NCI-H1105 treated with DMSO at 0.1 percent for 48 hours (cell line): ENCODE measurements at places on chromosomes 1 and 21.

- no peak for DNase-seq
Measured at GRCh38 chr1:158290321-158290844, 660 bp downstream of the CD1C start.

DNA sequence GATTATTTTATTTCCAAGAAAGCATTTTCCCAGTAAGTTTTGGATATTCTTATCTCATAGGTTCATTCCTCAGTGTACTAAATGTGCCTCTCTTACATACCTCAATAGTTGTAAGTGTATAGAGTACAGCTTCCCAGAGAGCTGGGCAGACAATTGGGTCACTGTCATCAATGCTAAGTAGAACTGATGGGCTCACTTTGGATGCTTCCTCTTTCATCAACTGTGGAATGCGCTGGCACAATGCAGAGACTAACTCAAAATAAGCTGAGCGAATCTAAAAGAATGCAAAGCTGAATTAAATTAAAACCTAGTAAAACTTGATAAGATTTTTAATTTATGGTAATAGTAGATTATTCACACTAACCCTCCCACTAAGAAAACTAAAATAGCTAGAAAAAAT is 21.5 kb downstream of the LTN1 start:
- no peak for DNase-seq

GRCh38 chr21:37936010-37936785 is 19.9 kb upstream of the KCNJ6 start:
- DNase-seq = no peak

- no peak for DNase-seq
Measured at GRCh38 chr1:29390075-29390474, 153.8 kb downstream of the PTPRU start.

- DNase-seq = no peak
Measured at GRCh38 chr1:62281922-62282555, 37.2 kb downstream of the KANK4 start.

GRCh38 chr1:234866007-234866866 is 256.3 kb upstream of the IRF2BP2 start:
- no peak for DNase-seq

- DNase-seq = no peak
Measured at GRCh38 chr1:241495741-241496140, 23.8 kb downstream of the FH start.

- peak; percentile 33 for DNase-seq
Measured at GRCh38 chr1:217135569-217135915, 412.3 kb upstream of the ESRRG start.

- DNase-seq = no peak
Measured at GRCh38 chr1:36645867-36646266, 163.2 kb upstream of the CSF3R start.

- no peak for DNase-seq
Measured at GRCh38 chr1:230073371-230074035, 6.5 kb downstream of the GALNT2 start.

GRCh38 chr1:90220941-90221693 is 226.2 kb downstream of the ZNF326 start:
- peak; percentile 30 for DNase-seq

DNA sequence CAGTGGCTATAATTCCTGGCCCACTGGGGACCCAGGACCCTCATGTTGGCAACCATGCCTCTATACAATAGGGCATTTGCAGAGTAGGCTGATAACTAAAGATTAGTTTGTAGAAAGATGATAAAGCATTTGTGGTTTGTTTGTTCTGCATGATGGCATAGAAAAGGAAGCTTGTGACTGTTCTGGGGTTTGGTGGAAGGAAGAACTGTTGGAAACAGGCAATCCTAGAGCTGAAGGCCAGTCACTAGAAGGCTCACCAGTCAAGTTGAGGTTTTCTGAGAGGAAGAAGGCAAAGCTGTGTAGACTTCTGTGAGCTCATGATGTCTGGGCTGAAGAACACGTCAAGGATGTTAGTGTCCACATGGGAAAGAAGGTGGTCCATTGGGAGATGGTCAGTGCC is 140.3 kb upstream of the VANGL1 start:
- DNase-seq = no peak

DNA sequence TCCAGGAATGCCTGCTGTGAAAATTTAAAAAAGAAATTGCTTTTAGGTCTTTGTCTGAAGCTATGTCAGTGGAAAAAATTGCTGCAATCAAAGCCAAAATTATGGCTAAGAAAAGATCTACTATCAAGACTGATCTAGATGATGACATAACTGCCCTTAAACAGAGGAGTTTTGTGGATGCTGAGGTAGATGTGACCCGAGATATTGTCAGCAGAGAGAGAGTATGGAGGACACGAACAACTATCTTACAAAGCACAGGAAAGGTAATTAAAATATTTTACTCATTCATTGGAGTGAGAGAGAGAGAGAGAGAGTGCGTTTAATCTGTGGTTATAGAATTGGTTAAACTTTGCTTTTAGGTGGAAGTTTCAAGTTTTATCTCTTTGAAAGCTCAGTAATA is 20.0 kb downstream of the CDC73 start:
- DNase-seq = no peak

GRCh38 chr1:86993269-86993985 is 79.0 kb downstream of the HS2ST1 start:
- no peak for DNase-seq

GRCh38 chr1:50422946-50423669 is at the start of gene DMRTA2:
TSS of gene DMRTA2 (minus strand) at chr1:50423443. CDS start at chr1:50421536, 1,907 bp downstream.
- DNase-seq = peak; percentile 89

DNA sequence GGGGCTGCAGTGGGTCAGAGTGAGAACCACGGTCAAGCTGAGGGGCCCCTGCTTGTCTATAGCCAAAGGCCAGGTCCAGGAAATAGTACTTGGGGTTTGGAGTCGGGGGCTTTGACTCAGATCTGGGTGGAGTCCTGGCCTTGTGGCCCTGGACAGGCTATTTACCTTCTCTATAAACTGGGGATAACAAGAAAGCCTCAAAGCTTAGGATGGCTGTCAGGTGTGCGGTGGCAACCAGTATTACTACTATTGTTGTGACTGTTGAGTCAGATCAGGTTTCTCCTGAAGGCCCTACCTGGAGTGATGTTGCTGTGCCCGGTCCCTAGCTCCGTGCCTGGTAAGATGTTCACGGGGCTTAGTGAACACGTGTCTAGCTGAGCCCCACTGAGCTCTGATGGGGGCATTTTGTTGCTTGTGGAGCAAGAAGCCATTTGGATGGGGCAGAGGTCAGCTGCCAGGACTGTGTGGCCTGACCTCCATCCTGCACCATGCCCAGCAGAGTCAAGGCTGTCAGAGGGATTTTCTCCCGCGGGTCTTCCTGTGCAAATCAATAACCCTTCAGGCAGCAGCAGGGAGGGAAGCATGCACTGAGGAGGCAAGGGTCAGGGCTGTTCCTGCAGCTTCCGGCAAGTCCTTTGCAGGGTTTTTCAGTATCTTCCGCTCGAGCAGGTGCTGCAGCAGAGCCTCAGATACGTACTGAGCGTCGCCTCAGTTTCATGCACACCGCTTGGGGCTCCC is 170.3 kb downstream of the CAMTA1 start:
- no peak for DNase-seq

DNA sequence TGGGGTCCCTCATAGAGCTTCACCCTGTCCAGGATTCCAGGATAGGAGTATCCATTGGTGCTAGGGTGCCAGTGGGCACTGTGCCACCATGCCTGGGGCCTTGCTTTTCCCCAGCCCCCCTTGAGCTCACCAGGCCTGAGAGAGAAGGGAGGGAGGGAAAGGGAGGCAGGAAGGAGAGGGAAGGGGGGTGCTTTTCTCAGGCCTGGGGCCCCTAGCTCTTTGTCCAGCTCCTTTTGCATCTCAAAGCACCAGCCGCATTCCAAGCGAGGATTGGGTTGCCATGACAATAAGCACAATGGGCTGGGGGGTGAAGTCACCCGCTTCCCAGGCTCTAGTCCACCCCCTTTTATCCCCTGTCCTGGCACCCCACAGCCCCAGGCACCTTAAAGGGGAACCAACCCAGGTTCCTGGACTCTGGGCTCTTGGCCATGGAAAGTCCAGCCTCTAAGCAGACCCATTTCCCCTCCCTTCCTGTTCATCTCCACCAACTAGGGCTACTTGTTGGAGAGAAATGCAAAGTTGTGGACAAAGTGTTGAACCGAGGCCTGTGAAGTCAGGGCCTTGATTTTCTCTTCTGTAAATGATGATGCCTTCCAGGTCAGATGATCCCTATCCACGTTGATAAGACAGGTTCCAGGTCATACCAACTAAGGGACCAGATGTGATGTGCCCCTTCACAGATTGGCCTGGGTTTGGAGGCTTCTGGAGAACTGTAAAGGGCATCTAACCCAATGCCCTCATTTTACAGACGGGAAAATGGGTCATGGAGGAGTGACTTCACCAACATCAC is 11.4 kb downstream of the THBS3 start:
- no peak for DNase-seq

- DNase-seq = no peak
Measured at GRCh38 chr1:213782941-213783672, 204.7 kb upstream of the PROX1 start.

GRCh38 chr1:21911205-21912001 is 25.7 kb downstream of the HSPG2 start:
- DNase-seq = no peak

- no peak for DNase-seq
Measured at GRCh38 chr1:27292106-27292505, 29.9 kb upstream of the TMEM222 start.

- DNase-seq = peak; percentile 12
Measured at GRCh38 chr1:183652547-183653461, at the start of gene APOBEC4. TSS of gene APOBEC4 (minus strand) at chr1:183653316. CDS start at chr1:183648781, 4,535 bp downstream.

GRCh38 chr1:1082776-1083415 is 8.8 kb upstream of the RNF223 start:
- no peak for DNase-seq

- no peak for DNase-seq
Measured at GRCh38 chr1:52901384-52901783, 20.2 kb downstream of the ECHDC2 start.

DNA sequence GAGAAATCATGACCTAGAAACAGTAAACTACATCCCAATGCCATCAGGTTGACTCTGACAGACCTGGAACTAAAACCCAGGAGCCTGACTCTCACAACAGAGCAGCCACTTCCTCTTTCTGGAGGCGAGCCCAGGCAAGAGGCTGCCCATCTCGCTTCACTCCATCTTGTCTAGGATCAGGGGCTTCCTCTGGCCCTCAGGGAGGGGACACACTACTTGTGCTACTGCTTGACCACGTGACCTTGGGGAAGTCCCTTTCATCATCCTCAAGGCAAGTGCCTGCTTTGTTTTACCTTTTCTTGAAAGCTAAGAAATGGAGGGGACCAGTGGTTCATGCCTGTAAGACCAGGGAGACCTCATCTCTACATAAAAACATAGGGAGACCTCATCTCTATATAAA is 2.6 kb upstream of the TENT5B start:
- no peak for DNase-seq

DNA sequence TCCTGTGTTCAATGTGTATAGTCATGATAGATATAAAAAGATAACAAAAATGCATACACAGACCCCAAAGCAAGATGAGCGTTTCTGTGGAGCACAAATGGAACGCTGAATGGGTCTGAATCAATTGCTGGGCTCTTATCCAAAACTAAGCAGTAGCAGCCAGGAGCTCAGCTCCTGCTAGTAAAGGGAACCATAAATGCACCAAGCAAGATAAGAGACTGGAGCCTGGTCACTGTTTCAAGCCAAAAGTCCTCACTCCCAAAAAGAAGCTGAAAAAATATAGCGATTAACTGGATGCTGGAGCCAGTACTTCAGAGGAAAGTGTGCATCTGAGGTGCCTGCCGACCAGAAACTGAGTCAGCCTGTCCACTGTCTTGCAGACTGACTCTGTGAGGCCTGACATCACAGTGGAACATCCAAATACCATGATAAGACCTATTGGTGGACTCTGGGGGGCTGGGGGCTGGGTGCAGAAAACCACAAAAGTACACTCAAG is 68.9 kb downstream of the LRRC8C start:
- peak; percentile 4 for DNase-seq

DNA sequence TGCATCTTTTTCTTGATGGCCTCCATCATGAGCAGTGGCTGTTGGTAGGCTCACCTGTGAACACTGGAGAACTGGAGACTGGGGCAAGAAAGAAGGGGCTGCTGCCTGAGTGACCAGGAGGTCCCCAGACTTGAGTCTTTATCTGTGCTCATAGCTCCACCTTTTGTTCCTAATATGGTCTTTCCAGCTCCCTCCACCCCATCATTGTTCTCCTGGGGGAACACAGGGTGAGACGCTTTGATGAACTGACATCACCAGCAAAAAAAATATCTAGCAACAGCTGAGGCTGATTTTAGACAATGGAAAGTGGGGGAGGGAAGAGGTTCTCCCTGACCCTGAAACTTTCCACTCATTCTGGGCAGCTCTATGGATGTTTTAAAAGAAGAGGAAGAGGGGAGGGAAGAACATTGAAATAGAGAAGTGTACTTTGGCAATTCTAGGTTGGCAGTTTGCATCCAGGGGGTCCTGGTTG is at the start of gene TPM3:
Gene TPM3, minus strand, starts transcription at position 111 of the 472 bp plus-strand sequence. Its CDS starts 82 bp downstream, at position 29.
- DNase-seq = no peak

GRCh38 chr1:245810181-245810769 is 655.5 kb downstream of the KIF26B start:
- no peak for DNase-seq

DNA sequence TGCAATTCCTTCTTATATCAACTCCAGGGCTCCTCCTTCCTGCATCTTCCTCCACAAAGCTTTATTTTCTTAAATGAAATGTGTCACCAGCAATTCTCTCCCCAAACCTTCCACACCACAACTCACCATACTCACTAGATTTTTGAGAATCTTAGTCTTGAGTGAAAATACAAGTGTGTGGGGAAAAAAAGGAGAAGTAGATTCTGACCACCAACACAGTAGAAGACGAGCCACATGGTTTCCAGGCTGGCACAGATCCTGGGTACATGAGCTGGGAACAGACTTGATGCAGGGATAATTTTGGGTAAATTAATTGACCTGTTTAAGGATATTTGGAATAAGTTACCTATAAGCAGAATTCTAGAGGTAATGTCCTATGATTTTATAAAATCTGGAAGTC is 72.8 kb upstream of the KCNJ15 start:
- DNase-seq = no peak

GRCh38 chr1:145991735-145992412 is 4.5 kb downstream of the TXNIP start:
- peak; percentile 55 for DNase-seq

DNA sequence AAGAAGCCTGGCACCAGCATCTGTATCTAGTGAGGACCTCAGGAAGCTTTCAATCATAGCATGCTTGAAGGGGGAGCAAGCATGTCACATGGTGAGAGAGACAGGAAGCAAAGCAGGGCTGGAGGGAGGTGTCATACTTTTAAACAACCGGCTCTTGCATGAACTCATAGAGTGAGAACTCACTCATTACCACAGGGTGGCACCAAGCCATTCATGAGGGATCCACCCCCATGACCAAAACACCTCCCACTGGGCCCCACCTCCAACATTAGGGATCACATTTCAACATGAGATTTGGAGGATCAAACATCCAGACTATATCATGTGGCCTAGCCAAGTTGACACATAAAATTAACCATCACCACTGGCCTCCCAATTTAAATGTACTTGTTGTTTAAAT is 125.1 kb upstream of the KCND3 start:
- DNase-seq = no peak
